ENCODE measurements at places on chromosomes 7 and 10. TPM values are rescaled to one million over a fixed set of nuclear protein-coding genes. Genes with fewer than 3 reads are reported as not detected.

The VGF gene
- not detected for total RNA-seq

The SEMA3C gene
- total RNA-seq = not detected

DNA sequence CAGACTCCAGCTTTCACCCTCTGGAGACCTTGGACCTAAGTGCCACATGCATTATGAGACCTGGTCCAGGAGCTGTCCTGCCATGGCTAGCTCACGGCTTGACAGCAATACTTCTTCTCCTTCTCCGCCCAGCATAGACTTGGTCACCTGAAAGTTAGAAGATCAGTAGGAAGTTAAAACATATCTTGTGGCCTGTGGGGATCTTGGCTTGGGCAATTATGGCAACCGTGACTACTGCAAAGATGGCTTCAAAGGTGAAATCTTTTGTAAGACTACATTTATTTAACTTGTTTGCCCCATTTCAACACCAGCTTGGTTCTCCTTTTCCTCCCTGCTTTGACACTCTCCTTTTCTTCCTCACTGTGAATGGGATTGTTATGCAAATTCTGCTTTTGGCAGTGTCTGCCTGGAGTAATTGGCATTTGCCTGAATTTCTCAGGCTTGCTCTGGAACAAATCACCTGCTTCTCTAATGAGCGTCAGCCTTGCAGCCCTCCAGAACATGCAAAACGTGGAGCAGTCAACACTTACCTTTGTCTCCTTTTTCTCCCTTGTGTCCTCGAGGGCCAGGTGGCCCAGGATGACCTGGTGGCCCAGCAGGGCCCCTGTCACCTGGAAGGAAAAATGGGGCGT lies 53.4 kb downstream of the COL17A1 start:
- DNase-seq = no peak

GRCh38 chr10:29266641-29267040 lies 22.2 kb upstream of the LYZL1 start:
- DNase-seq = no peak

DNA sequence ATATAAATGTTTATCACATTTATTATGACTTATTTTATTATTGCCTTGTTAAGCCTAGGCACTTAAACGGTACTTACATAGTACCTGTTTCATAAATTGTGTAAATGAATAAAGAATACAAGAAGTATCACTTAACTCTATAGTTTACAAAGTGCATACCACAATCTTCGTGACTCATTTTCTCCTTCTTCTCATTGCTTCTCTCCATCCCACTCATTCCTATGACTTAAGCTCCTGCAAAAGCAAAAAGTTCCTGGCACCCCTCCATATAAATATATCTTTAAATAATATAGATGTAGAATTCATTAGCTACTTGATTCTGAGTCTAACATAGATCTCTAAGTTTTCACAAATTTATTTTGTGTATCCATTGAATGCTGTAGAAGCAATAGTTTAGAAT lies 1382.0 kb upstream of the CELF2 start:
- DNase-seq = no peak
